ENCODE measurements at places on chromosomes 7 and 10. TPM values are rescaled to one million over a fixed set of nuclear protein-coding genes. Genes with fewer than 3 reads are reported as not detected.
A peak's percentile ranks its signal among the peaks of the same experiment; 100 is the strongest.

DNA sequence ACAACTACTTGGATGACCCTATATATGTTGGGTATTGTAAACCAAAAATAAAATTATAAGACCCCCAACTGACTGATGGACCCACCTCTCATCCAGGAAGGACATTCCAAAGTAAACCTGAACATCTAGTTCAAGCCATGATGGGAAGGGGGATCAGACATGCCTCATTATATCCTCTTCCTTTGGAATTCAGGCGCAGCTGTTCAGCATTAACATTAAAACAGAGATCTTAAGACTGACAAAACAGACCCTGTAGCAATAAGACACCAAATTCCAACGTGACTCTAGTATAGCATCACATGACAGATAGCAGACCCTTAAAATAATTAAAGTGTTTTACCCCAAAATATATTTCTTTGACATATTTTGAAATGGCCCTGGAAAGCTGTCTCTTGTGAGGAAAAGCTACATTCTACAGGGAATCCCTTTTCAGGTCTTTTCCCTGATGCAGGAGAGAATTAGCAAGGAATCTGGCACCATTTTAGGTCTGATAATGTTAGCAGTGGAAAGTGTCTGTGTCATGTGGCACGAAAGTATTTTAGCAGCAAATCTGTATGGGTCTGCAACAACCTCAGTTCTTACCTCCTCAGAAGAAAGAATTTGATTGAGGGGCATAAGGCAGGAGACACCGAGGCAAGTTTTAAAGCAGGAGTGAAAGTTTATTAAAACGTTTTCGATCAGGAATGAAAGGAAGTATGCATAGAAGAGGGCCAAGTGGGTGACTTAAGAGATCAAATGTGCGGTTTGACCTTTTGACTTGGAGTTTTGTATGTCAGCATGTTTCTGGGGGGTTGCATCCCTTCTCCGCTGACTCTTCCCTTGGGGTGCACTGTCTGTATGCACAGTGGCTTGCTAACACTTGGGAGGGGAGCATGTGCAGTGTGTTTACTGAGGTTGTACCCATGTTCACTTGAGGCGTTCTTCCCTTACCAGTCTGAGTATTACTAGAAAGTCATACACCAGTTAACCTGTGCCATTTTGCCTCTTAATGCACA is 236.6 kb upstream of the PPP1R3A start:
- H3K36me3 ChIP-seq: no peaks in the 10 kb centered on the region
- no peak for DNase-seq
- no peaks in the 10 kb centered on the region for H3K4me1 ChIP-seq
- no peak overlapping the region for H3K27ac ChIP-seq

GRB10 gene
- 48.6 TPM for total RNA-seq

MUC12 gene
- 2.7 TPM for total RNA-seq

GRCh38 chr7:94303695-94304094 is 91.0 kb upstream of the COL1A2 start:
- no peaks in the 10 kb centered on the region for H3K36me3 ChIP-seq
- peak overlapping the region; percentile 94 for H3K27ac ChIP-seq
- no peaks in the 10 kb centered on the region for H3K27me3 ChIP-seq
- no peak for DNase-seq

CLDN3 gene
- total RNA-seq: not detected

DNA sequence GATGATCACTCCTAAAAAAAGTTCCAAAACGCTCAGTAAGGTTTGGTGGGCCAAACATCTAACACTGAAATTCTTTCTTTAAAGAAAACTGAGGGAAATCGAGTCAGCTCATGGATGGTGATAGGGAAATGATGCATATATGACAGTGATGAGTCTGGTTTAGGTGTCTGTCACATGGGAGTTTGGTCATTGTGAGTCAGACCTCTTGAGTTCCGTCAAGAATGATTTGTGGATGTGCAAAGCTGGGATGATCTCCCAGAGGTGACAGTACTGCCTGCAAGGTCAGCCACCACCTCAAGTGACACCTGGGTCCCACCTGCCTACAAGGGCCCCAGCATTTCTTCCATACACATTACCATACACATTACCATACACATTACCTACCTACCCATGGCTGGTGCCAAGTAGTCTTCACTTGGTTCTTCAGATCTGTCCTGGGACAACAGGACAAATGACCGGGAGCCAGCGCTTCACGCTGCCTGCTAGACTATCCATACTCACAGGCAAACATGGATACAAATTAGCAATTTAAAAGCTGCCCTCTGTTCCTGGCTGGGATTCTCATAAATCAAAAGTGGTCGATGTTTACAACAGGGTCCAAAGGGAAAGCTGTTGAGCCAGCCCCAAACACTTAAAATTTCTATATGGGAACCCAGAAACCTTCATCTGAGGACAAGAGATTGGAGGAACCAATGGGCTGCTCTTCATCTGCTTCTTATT is 128.4 kb downstream of the ADAM12 start:
- H3K27me3 ChIP-seq: no peaks in the 10 kb centered on the region
- no peak overlapping the region for H3K4me3 ChIP-seq
- H3K4me1 ChIP-seq: no peaks in the 10 kb centered on the region
- H3K27ac ChIP-seq: no peak overlapping the region

- H3K27me3 ChIP-seq: no peaks in the 10 kb centered on the region
- H3K4me3 ChIP-seq: no peak overlapping the region
- no peaks in the 10 kb centered on the region for H3K36me3 ChIP-seq
- no peaks in the 10 kb centered on the region for H3K4me1 ChIP-seq
- DNase-seq: no peak
- H3K27ac ChIP-seq: no peak overlapping the region
These were observed 133.5 kb upstream of the PRSS58 start for GRCh38 chr7:142391191-142391992.

DNA sequence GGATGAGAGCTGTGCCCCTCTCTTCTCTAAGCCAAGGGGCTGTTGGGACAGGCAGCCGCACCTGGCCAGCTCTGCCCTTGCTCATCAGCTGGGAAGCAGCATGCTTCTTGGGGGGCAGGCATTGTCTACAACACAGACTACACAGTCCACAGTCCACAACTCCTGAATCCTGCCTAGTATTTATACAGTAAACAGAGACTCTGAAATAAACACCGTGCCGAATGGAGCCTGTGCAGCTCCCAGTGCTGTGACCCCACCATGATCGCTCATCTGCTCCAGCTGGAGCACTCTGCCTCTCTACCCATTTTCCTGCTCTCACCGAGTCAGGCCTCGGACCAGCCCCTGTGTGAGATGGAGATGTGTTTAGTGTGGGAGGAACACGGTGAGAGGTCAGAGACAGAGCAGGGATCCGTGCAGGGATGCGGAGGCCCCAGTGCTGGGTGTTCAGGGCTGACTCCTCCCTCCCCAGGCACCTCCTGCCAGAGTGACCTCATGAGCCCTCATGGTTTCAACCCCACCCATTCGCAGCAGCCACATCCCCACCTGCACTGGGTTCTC is 608.0 kb downstream of the DNAJB6 start:
- no peak for DNase-seq
- H3K27ac ChIP-seq: no peak overlapping the region
- H3K4me3 ChIP-seq: no peak overlapping the region
- no peaks in the 10 kb centered on the region for H3K4me1 ChIP-seq
- no peaks in the 10 kb centered on the region for H3K36me3 ChIP-seq

- H3K36me3 ChIP-seq: no peaks in the 10 kb centered on the region
- DNase-seq: no peak
- H3K4me1 ChIP-seq: no peaks in the 10 kb centered on the region
These were observed 108.2 kb downstream of the CHRM2 start for GRCh38 chr7:136976504-136977251.

- peak; percentile 44 for DNase-seq
- no peak overlapping the region for H3K27ac ChIP-seq
- H3K36me3 ChIP-seq: no peaks in the 10 kb centered on the region
- no peak overlapping the region for H3K4me3 ChIP-seq
- H3K27me3 ChIP-seq: no peaks in the 10 kb centered on the region
These were observed 468.8 kb upstream of the NRP1 start for GRCh38 chr10:33803248-33803647.

GRCh38 chr7:36644625-36645422 is 79.5 kb downstream of the AOAH start:
- H3K4me3 ChIP-seq: no peak overlapping the region
- DNase-seq: peak; percentile 83
- H3K36me3 ChIP-seq: no peaks in the 10 kb centered on the region
- no peaks in the 10 kb centered on the region for H3K27me3 ChIP-seq
- H3K4me1 ChIP-seq: peaks cover 6% of the 10 kb centered on the region

DNA sequence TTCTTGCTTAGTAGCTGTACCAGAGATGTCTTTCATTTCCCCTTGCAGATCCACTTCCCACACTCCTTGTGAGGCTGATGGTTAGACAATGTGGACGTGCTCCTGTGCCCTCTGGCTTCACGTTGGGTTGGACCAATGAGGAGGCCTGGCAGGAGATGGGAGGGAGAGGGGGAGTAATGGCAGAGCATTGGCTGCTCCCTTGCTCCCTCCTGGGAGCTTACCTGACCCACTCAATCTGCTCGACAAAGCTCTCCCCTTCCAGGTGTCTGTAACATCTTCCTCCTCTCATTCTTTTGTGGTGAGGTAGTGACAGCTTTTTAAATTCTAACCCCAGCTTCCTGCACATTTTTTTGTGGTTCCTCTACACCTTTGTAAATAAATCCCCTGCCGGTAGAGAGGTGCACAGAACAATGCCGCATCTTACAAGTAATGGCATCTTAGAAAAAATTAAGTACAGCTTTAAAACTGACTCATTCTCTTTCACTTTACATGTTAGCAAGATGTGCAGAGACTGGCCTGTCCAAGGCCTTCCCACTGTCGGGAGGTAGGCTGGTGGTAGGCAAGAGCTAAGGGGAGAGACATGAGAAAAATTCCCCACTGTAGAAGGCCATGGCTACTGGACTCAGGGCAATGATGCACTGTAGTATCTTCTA is 134.3 kb downstream of the HTR7 start:
- H3K27ac ChIP-seq: no peak overlapping the region
- H3K36me3 ChIP-seq: no peaks in the 10 kb centered on the region
- H3K4me3 ChIP-seq: no peak overlapping the region
- H3K4me1 ChIP-seq: no peaks in the 10 kb centered on the region
- no peaks in the 10 kb centered on the region for H3K27me3 ChIP-seq

DNA sequence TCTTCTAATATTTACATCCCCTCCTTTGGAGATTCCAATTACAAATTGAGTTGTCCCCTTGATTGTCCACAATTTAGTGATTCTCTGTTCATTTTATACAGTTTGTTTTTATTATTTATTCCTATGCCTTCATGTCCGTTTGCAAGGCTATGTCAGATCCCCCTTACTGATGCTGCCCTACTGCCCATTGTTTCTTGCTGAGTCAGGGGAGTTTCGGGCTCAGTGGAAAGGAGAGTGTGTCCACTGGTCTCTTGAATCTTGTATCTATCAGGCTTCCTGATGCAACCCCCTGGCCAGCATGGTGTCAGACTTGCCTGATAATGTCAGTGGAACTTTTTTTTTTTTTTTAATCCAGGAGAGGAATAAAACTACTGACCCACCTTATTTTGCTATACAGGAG is 384.4 kb downstream of the CDC14C start:
- DNase-seq: no peak
- no peaks in the 10 kb centered on the region for H3K4me1 ChIP-seq
- no peaks in the 10 kb centered on the region for H3K36me3 ChIP-seq

- no peak overlapping the region for H3K4me3 ChIP-seq
- H3K4me1 ChIP-seq: peaks cover 48% of the 10 kb centered on the region
- no peak for DNase-seq
- peak overlapping the region; percentile 28 for H3K27ac ChIP-seq
- H3K27me3 ChIP-seq: no peaks in the 10 kb centered on the region
- H3K36me3 ChIP-seq: no peaks in the 10 kb centered on the region
These were observed 113.4 kb downstream of the PLXDC2 start for GRCh38 chr10:19929506-19930140.

FBH1 gene
- total RNA-seq: 108 TPM

GRCh38 chr10:97633921-97634320 is 621 bp upstream of the MORN4 start:
- H3K36me3 ChIP-seq: no peaks in the 10 kb centered on the region
- H3K27ac ChIP-seq: no peak overlapping the region
- no peaks in the 10 kb centered on the region for H3K27me3 ChIP-seq
- no peak for DNase-seq

DNA sequence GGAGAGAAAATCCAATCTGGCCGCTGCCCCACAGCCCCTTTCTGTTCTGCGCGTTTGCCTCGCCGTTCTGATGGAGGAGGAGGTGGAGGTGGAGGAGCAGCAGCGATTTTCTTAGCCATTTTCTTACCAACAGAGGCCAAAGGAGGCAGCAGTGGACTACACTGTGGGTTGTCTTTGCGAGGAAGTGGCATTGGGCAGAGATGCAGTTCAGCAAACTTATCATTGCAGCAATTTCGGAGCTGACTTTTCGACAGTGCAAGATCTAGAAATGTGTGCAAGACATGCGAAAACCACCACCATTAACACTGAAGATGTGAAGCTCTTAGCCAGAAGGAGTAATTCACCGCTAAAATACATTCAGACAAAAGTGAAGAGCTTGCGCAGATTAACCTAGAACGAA is 1.9 kb upstream of the ARL4A start:
- no peak overlapping the region for H3K4me3 ChIP-seq
- H3K4me1 ChIP-seq: no peaks in the 10 kb centered on the region
- DNase-seq: no peak
- no peaks in the 10 kb centered on the region for H3K27me3 ChIP-seq

LAMB1 gene
- total RNA-seq: 152 TPM

CACNB2 gene
- total RNA-seq: 12.8 TPM

- no peak overlapping the region for H3K4me3 ChIP-seq
- no peaks in the 10 kb centered on the region for H3K36me3 ChIP-seq
- H3K4me1 ChIP-seq: no peaks in the 10 kb centered on the region
These were observed 93.5 kb downstream of the DYNC1I1 start for GRCh38 chr7:95865716-95866371.

GRCh38 chr7:75737856-75738603 is 711 bp downstream of the HIP1 start:
- H3K4me1 ChIP-seq: peaks cover 37% of the 10 kb centered on the region
- H3K27ac ChIP-seq: peak overlapping the region; percentile 87
- H3K27me3 ChIP-seq: no peaks in the 10 kb centered on the region
- H3K36me3 ChIP-seq: no peaks in the 10 kb centered on the region
- no peak for DNase-seq

GRCh38 chr7:84021292-84021908 is 173.2 kb downstream of the SEMA3A start:
- no peak overlapping the region for H3K27ac ChIP-seq
- H3K4me3 ChIP-seq: no peak overlapping the region
- no peaks in the 10 kb centered on the region for H3K36me3 ChIP-seq
- no peaks in the 10 kb centered on the region for H3K4me1 ChIP-seq
- DNase-seq: no peak
